ENCODE measurements at places on chromosomes 12 and 14.

DNA sequence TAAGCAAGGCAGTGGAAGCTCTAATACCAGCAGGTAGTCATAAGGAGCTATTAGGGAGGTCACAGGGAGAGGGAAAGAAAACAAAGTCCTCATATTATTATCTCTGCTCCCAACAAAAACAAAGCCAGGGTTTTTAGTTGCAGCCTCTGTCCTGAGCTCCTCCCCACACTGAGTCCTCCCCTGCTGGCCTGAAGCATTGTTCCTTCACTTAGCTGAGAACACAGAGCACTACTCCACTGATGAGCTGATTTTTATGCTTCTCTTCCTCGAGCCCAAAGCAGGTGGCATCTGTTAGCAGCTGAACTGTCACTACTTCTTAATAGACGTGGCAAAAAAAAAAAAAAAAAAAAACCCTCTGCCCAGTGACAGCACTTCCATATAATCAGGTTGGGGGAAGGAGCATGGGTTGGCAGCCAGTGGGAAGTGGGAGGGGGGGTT lies 10.5 kb upstream of the STAC3 start:
- no peak for DNase-seq

DNA sequence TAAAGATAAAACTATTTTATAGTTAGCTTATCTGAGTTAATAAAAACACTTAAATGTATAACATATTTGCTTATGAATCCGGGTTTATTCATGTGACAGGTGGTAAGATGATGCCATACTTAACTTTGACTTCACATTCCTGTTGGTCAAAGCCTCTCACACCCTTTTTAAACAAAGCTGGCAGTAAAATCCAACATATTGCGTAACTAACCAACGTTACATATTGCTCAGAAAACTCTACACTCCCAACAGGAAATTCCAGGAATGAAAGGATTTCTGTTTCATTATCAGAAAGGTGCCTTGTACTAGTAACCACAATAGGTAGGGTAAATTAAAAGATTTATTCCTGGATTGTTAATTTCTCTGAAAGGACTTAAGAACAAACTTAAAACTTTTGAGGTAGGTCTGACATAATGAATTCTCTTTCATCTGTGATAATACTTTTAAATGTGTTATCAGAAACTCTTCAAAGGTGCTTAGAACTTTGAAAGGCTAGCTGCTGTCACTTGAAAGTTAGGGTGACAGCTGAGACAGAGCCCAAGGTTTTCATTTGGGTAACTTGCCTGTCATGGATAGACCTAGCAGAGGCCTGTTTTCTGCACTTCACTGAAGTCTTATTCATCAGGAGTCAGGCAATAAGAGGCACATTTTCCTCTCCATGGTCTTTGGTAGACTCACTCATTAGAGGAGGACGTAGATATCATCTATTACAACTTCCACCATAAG lies 23.8 kb upstream of the CATSPERB start:
- DNase-seq: no peak

DNA sequence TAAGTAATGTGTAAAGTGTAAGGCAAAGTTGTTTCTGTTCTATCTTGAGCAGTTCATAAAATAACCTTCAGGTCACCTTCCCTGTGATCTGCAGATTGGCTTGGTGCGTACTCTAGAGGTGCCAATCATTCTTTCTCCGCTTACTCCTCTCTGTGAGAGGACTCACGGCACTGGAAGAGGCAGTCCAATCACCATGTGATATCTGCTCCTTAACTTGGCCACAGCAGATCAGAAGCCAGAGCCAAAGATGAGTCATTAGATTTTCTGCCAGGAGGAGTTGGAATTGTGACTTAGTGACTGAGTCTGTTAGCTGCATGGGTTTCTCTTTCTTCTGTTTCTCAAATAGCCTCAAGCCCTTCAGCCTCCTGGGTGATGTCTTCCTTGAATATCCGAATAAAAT lies 165.5 kb downstream of the SLC41A2 start:
- no peak for DNase-seq

DNA sequence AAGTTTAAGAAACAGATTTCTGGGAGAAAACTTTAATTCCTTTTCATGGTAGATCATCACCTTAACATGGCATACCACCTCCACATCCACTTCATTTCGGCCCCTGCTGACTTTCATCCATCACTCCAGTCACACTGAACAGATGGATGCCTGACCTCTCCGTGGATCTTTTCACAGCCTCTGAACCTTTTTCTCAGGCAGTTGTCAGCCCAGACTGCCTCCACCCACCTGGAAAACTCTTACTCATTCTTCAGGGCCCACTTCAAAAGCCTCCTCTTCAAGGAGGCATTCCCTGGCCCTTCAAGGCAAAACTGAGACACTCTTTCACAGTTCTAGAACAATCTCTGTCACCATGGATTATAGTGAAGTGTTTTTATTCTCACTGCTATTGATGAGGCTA lies 52.9 kb downstream of the GXYLT1 start:
- no peak for DNase-seq

GRCh38 chr12:32357601-32358249 lies 41.6 kb upstream of the FGD4 start:
- DNase-seq: no peak

- no peak for DNase-seq
Measured at GRCh38 chr14:103820908-103821307, 26.5 kb downstream of the PPP1R13B start.

- DNase-seq: no peak
Measured at GRCh38 chr12:124620606-124621295, 53.3 kb upstream of the NCOR2 start.

DNA sequence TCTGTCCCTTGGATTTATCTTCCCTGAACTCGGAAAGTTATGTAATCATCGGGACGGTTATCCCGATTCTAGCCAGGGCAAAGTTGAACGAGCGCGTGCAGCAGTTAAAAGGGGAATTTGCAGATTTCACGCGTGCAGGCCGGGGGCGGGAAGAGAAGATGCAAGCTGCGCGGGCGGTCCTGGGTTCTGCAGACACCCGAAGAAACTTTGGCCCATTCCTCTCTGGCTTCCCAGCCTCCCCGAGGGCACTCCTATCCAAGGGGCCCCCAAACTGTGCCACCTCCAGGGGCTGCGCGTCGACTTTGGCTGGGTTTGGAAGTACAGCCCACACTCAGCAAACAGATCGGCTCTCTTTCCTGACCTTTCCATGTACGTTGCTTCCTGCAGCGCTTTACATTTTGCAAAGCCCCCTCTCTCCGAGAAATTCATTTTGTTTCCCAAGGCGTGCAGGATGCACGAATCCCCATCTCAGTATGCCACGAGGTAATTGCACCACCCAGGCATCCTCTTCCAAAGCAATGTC lies 941 bp upstream of the PPP1CC start:
- DNase-seq: no peak

DNA sequence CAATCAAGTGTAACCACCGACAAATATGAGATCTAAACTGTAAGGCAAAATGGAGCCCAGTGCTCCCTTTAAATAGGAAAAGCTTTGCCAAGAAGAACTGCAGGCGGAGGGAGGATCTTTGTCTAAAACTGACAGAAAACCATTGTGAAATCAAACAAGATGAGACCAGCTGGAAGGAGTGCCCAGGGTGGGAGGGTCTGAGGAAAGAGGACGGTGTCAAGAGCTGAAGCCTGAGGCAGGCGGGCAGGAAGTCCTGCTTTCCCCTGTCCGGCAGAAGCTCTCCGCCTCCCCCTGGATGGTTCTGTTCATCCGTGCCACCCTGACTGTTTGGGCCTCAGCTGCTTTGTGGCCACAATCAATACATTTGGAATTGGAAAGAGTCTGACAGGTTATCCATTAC lies 37.5 kb downstream of the CDC42BPB start:
- no peak for DNase-seq

- no peak for DNase-seq
Measured at GRCh38 chr12:18361433-18361832, 100.1 kb downstream of the PIK3C2G start.

- no peak for DNase-seq
Measured at GRCh38 chr14:24224618-24225071, 7.5 kb downstream of the NEDD8 start.

- DNase-seq: no peak
Measured at GRCh38 chr12:39230086-39230485, 212.8 kb downstream of the KIF21A start.

DNA sequence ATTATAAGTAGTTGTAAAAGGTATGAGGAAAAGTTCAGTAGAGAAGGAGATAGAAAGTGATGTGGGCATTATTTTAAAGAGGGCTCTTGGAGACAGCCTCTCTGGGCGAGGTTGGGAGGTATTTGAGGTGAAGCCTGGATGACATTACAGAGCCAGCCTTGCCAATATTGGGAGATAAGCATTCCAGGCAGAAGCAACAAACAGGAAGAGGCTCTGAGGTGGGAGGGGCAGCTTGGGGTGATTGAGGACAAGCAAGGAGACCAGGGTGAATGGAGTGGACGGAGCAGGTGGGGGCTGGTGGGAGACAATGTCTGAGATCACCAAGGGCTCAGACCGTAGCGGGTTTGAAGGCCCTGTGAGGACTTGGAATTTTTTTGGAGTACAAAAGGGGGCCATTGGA lies 87.3 kb downstream of the DYRK2 start:
- no peak for DNase-seq

GRCh38 chr12:968545-968944 lies 19.1 kb upstream of the RAD52 start:
- no peak for DNase-seq

- DNase-seq: no peak
Measured at GRCh38 chr14:94045563-94046345, 19.6 kb downstream of the OTUB2 start.

- no peak for DNase-seq
Measured at GRCh38 chr12:92898755-92899154, 30.3 kb downstream of the EEA1 start.

DNA sequence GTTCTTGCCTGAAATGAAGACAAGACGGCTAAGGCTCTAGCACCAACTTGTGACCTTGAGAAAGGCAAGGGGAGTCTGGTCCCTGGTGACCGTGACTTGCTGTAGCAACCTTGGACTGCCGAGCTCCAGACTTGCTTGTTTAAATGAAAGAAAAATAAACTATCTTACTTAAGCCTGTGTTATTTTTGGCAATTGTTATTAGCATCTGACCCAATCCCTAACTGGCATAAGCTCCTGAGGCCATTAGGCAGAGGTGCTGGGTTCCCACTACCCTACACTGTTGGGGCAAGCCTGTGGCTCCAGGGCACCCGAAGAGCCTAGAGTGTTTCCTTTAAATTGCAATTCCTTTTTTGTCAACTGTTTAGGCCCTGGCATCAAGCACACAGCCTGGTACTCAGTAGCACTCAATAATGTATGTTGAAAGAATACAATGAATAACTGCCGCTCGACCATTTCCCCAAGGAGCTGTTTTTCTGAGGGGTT lies 106.9 kb upstream of the HIF1A start:
- DNase-seq: no peak

- no peak for DNase-seq
Measured at GRCh38 chr12:93877446-93877845, 200.3 kb downstream of the CRADD start.

DNA sequence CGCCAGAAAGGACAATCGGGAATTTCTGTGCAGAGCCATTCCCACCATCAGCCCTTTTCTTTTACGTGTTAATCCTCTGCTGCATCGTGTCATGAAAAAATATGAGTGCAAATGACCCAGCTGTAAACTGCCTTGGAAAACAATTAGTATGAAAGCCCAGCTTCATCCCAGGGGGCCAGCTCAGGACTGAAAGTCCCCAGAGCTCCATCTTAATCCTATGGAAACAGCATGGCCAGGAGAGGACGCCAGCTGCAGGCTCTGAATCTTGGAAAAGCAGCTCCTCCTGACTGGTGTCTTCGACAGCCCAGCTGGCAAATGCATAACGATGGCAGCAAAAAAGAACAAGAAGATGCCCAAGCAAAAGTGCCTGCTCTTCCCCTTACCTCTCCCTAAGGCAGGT lies 191.5 kb downstream of the NTF3 start:
- DNase-seq: no peak

DNA sequence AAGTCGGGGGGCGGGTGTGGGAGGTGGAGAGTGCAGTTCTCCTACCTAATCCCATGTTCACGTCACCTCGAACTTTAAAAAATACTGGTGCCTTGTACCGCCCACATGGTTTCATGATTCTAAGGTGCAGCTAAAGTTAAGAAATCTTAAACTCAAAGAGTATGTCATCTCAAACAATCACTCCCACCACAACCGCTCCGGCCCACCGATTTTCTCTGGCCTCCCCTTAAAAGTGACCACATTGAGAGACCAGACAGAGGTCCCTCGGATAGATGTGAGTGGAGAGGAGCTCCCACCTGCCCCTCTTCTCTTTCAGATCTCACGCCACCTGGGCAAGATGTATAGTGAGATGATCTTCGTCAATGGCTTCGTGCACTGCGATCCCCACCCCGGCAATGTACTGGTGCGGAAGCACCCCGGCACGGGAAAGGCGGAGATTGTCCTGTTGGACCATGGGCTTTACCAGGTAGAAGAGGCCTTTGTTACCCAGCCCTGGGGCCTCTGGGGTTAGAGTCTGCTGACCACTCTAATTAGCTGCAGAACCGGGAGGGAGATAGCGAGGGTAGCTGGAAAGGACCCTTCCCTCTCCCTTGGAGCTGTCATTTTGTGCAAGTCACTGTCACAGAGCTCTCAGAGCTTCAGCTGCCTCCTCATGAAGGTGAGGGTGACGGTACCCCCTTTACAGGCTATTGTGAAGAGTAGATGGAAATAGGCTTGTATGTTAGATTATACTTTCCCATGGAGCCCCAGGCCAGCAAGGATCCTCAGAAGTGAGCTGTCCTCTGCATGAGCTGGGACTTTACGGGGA lies 124.4 kb downstream of the ADCK1 start:
- no peak for DNase-seq

DNA sequence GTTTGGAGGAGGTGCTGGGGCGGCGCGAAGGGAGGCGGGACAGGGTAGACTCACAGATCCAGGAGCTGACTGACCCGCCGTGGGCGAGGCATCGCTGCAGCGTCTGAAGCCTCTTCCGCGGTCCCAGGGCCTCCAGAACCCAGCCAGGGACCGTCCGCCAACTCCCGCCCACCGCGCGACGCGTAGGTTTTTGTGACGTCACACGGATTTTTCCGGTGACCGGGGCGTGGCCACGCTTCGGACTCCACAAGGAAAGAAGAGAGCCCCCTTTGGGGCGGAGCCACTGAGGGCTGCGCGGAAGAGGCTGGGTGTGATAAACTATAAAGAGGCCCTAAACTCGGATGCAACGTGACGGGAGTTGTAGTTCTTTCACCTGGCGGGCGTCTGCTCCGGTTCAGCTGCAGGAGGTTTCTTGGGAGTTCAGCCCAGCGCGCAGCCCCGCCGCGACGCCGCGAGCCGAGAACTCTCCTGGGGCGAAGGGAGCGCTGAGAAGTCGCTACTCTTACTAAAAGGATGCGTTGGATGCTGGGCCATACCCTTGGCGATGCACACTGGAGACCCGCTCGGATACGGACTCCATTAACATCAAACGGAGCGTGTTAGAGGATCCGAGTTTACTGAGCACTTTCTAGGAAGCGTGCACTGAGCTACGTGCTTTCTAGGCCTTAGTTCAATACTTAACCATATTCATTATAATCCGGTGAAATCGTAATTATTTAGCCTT lies at the start of gene AMN1:
TSS of gene AMN1 (minus strand) at position 105 of the 724 bp plus-strand sequence. CDS start at position 92, 13 bp downstream.
- DNase-seq: peak; percentile 96

DNA sequence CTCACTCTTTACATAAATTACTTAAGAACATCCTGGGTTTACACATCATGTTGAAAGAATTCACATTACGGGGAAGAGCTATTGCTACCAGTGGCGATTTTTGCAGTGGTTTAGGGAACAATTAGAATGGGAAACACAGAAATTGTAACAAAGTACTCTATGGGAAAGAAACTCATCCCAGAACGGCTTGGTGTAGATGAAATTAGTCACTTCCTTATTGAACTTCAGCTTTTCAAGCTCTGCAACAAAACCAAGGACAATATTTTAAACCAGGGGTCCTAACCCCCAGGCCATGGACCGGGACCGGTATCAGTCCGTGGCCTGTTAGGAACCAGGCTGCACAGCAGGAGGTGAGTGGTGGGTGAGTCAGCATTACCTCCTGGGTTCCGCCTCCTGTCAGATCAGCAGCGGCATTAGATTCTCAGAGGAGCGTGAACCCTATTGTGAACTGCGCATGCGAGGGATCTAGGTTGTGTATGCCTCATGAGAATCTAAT lies 32.3 kb upstream of the FICD start:
- DNase-seq: no peak

Measured in esophagus squamous epithelium (tissue), 5 donors.